ENCODE measurements at places on chromosomes 1 and 21. TPM values are rescaled to one million over a fixed set of nuclear protein-coding genes. Genes with fewer than 3 reads are reported as not detected.

- DNase-seq: no peak
Observed at GRCh38 chr1:38693031-38693430, 166.5 kb downstream of the RRAGC start.

GRCh38 chr1:76227621-76228020, 153.1 kb downstream of the ST6GALNAC3 start:
- no peak for DNase-seq

- DNase-seq: no peak
Observed at GRCh38 chr1:229470406-229471043, 36.6 kb upstream of the ACTA1 start.

GRCh38 chr1:99133756-99134500, 129.3 kb upstream of the PLPPR5 start:
- DNase-seq: no peak

Gene DNM3
- 3.0 TPM for total RNA-seq
